ENCODE measurements at places on chromosomes 5 and 9.

GRCh38 chr5:138655530-138656190 is 80.5 kb upstream of the HSPA9 start:
- no peak for DNase-seq

GRCh38 chr5:32562056-32562455 is 23.3 kb upstream of the SUB1 start:
- DNase-seq: no peak

DNA sequence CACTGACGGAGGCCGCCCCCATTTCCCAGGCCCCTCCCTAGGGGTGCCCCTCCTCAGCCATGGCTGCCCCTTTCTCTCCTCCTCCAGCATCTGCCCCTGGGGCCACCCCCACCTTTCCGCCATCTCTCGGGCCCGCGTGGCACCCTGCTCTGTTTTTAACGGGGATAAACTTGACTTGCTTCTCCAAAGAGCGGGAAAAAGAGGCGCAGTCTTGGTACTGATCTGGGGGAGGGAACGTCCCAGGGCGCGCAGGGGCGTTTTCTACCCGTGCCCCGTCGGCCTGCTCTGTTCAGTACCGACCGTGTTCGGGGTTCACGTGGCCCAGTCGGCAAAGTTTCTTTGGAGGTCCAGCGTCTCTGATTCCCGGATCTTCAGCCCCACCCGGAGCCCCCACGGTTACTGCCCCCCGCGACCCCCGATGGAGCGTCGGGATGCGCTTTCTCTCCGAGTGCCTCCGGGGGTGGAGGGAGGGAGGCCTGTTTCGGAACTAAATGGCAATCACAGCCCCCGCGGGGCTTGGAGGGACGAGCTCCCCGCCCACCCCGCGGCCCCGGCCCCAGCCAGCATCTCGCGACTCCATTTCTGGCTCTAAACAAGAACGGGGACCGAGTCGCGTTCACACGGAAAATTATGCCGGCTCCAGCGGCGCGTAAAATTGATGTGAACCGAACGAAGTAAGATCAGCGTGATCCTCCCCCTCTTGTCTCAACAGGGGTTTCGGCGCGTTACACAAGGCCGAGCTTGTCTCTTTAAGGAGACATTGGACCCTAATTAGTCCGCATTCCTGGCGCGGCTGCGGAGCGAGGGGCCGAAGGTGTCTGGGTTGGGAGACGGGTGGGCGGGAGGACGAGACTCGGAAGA is 1.1 kb upstream of the TLE4 start:
- DNase-seq: no peak

DNA sequence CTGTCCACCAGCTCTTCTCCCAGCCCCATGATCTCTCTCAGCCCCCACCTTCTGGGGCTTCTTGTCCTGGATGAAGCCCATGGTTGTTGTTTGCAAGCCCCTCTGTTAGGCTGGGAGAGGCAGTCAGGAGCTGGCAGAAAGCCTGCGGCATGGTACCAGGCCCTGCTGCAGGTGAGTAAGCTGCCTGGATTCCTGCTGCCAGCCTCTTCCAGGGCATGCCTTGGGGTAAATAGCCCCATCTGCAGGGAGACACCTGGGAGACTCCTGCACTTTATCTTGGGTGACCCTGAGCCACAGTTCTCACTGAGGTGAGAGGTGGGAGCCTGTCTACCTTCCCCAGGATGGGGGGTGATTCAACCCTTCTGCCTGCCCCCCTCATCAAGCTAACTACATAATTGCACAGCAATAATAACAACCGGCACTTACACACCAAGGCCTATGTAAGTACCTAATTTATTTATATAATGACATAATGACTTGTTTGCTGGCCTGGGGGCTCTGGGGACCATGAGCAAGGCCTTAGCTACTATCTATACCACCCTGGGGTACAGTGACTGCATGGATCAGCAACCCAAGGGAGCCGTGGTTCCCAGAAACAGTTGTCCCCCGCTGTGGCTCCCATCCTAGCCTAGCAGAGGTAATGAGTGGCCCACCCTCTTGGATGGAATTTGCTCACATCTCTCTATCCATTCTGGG is 116.0 kb downstream of the PSD2 start:
- DNase-seq: no peak

DNA sequence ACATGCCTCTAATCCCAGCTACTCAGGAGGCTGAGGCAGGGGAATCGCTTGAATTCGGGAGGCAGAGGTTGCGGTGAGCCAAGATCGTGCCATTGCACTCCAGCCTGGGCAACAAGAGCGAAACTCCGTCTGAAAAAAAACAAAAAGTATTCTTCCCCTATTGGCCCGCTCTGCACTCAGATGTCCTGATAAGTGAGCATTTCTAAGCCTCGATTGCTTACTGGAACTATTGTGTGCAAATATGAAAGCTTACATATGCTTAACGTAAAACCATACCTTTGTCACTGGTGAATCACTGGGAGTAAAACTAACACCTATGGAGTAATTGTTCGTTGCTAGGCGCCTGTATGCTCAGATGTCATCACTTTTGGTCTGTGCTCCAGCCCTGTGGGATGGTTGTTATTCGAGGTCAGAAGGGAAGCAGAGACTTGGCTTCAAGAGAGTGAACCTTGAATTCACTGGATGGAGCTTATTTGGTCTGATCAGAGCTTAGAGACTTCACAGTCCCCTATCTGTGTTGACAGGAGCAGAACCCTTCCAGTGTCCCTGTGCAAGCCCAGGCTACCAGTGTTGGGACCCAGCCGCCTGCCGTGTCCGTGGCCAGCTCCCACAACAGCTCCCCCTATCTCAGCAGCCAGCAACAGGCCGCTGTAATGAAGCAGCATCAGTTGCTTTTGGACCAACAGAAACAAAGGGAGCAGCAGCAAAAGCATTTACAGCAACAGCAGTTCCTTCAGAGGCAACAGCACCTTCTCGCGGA is 25.3 kb upstream of the LTC4S start:
- DNase-seq: no peak

DNA sequence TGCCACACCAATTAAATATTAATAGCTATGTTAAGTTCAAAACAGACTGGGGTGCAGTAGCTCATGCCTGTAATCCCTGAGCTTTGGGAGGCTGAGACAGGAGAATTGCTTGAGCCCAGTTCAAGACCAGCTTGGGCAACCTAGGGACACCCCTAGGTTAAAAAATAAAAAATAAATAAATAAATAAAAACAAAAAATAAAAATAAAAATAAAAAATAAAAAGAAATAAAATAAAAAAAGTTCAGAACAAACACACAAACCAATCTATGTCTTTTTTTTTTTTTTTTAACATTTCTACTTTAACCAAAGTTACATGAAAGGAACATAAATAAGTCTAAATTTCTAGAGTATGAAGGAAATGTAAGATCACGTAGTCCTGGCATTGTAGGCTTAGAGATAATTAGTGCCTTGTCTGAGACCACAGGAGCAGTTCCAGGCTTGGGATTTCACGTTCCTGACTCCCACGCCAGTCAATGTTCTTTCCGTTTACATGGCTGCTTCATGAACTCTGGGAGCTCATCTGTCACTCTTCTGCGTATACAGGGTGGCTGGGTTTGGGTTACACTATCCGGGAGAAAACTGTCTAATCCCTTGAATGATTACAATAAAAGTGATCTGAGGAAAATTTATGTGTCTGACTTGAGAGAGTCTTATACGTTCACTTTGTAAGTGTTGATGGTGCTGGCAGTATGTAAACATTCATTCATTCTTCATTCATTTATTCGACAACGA is 85.2 kb downstream of the KIAA1958 start:
- DNase-seq: no peak

DNA sequence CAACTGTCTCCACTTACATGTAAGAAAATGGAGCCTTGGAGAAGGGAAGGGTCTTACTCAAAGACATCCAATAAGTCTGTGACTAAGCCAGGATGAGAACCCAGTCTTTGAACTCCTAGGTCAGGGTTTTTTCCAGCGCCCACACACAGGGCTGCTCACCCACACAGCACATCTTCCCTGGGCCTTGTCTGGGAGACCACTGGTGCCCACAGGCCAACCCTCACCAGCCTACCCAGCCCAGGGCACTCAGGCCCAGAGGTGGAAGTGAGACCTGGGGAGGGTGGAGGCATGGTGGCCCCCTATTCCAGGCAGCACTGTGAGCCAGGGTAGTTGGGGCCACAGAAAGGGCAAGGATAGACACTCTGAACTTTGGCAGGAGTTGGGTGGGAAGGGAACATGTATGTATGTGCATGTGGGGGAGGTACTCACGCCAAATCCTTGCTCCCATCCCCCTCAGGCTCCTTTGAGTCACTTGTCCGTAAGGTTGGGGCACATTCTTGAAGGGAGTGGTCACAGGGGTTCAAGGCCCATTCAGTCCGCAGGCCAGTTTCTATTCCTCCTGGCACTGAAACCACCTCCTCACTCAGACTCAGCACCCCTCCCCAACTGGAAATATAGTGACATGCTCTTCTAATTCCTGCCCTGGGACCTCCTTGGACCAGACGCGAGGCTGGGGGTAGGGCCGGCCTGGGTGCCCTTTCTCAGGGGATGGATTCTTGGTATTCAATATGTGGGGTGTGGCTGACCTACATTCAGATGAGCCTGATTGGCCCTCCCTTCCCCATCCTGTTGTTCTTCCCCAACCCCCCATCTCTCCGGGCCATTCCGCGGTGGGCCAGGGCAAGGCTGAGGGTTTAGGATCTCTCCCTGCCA is 2.9 kb upstream of the SLC4A9 start:
- DNase-seq: no peak

- no peak for DNase-seq
Observed at GRCh38 chr5:180644825-180645273, 4.6 kb downstream of the FLT4 start.

- no peak for DNase-seq
Observed at GRCh38 chr9:98846081-98846480, 38.6 kb downstream of the GALNT12 start.

All from activated gamma-delta T cell treated with anti-CD3 and anti-CD28 coated beads, Interleukin-2, amount 50 U/mL, for 16 hours (primary cell).